ENCODE measurements at places on chromosomes 1 and 21. TPM values are rescaled to one million over a fixed set of nuclear protein-coding genes. Genes with fewer than 3 reads are reported as not detected.

The CLDN8 gene
- not detected for total RNA-seq

The KNCN gene
- total RNA-seq, result not detected

DNA sequence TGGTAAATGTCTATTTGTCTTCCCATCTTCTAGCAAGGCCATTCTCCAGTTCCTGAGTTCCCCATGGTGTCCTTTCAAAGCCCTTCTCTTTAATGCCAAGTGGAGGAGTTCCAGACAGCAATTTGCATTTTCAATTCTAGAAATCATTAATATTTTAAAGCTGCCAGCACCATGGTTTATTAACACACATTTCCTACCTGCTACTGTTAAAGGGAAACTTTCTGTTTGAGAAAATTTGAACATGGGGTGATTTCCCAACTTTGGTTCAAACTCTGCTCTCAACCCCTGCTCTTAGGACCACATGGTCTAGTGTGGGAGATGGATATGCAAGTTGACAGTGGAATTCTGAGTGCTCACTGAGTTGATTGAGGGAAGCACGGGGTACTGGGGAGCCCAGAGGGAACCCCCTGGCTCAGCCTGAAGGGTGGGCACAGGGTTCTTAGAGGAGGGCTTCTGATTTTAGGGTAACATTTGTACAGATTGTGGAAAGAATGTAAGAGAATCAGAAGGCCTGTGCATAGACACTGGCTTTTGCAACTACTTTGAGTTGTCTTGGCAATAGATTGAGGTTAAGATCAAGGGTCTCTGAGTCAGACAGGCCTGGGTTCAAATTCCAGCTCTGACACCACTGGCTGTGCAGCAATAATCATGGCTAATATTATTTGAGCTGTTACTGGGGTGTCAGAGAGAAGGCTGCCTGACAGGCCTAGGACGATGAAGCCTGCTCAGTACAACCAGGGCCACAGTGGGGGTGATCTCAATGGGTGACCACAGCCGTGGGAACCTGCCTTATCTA, 97.8 kb downstream of the BEND5 start:
- H3K4me3 ChIP-seq, result no peak overlapping the region
- no peaks in the 10 kb centered on the region for H3K4me1 ChIP-seq
- DNase-seq, result no peak
- H3K36me3 ChIP-seq, result no peaks in the 10 kb centered on the region

DNA sequence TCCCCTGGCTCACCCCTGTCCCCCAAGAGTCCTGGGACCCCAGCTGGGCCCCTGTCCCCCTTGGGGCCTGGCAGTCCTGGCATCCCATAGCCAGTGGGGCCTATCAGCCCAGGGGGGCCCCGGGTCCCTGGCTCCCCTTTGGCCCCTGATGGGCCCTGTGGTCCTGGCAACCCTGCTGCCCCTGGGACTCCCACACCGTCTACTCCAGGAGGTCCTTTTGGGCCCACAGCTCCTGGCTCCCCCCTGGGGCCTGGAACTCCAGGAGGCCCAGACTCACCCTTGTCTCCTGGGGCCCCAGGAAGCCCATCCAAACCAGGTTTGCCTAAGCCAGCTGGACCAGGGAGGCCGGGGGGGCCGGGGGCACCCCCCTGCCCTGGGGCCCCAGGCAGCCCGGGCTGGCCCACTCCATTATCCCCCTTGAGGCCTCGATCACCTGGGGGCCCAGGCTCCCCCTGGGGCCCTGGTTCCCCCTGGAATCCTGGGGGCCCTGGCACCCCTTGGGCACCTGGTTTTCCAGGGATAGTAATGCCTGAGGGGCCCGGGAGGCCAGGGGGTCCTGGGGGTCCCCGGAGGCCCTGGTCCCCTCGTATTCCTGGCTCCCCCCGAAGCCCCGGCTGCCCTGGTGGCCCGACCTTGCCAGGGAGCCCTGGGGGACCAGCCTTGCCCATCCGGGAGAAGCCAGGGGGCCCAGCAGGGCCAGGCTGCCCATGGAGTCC, 10.1 kb downstream of the ADPRS start:
- no peak overlapping the region for H3K27ac ChIP-seq
- H3K4me1 ChIP-seq, result peaks cover 3% of the 10 kb centered on the region
- no peak for DNase-seq
- no peaks in the 10 kb centered on the region for H3K36me3 ChIP-seq
